ENCODE measurements at places on chromosomes 5 and 9.

- DNase-seq = no peak
Observed at GRCh38 chr5:81195335-81195929, 37.7 kb upstream of the CKMT2 start.

DNA sequence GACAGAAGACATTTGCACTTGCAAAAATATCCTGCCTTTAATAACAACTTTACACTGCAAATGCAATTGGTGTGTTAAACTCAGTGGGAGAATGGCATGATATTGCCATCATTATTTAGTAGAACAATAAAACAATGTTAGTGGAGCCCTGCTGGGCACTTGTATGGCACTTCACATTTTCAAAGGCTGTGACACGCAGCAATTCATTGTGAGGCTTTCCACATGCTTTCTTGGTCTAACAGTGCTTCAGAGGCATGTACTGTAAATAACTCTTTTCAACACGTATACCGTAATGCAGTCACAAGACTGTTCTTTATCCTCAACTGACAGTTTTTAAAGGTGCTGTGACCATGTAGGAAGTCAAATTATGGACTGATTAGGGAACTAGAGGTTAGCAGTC, 155.5 kb upstream of the EPB41L4A start:
- DNase-seq = no peak

GRCh38 chr9:94165592-94166235, 81.5 kb downstream of the PTPDC1 start:
- peak; percentile 98 for DNase-seq

DNA sequence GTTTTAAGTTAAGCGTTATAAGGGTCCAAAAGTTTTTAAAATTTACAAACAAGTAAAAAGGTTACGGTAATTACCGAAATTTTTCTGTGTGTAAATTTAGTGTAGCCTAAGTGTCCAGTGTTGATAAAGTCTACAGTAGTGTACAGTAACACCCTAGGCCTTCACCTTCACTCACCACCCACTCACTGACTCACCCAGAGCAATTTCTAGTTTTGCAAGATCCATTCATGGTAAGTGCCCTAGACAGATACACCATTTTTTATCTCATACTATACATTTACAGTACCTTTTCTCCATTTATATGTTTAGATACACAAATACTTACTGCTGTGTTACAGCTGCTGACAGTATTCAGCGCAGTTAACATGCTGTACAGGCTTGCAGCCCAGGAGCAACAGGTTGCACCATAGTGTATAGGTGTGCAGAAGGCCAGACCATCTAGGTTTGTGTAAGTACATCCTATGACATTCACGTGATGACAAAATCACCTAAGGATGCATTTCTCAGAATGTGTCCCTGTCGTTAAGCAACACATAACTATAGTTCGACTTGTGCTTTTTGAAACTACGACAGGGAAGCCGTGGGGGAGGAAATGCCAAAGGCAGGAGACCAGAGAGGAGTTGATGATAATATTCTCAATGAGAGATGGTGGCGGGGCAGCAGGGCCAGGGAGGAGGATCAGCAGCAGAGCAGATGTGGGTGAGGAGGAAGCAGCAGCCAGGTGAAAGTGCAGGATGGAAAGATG, 48.6 kb downstream of the PSMB7 start:
- no peak for DNase-seq

DNA sequence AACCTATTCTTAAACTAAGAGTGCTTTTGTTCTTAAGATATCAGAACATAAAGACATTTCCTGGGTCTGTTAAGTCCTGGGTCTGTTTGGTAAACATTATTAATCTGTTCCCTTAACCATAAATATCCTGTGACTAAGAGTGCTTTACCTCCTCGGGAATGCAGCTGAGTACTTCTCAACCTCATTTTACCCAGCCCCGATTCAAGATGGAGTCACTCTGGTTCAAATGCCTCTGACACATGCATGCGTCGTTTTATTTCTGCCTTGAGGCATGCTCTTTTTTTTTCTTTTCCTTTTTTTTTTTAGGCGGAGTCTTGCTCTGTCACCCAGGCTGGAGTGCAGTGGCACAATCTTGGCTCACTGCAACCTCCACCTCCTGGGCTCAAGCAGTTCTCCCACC, 39.8 kb upstream of the FBXL17 start:
- DNase-seq = no peak

DNA sequence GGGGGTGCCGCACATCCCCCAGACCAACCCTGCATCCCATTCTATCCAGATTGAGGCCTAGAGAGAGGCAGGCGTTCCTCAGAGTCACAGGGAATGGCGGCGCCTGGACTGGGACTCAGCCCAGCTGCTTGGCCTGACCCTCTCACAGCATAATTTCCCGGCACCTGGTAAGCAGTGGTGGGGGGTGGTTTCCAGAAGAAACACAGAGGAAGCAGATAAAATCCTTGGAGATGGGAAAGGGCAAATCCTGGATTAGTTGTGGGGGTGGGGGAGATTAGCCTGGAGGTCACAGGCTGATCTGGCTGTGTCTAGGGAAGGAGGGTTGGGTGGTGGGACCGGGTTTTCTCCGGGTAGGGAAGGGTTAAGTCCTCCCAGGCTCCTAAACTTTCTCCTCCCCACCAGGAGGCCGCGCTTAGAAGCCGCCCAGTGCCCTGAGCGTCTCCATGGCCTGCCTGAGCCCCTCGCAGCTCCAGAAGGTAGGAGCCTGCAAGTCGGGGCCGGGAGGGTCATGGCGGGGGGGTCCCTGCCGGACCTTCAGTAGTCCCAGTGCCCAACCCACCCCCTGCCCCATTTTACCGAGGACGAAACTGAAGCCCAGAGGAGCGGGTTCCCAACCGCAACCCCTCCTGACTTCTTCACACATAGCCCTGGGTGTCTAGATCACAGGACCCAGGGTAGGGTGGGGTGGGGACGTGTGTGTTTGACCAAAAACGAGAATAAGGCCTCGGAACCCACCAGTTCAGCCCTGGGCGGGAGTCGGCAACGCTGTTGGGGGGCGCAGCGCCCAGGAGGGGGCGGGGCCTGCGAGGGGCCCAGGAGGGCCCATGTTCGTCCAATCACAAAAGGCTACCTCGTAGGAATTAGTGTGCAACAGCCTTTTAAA, 1.3 kb downstream of the PHYHD1 start:
- DNase-seq = no peak

GRCh38 chr9:95005278-95006143, 279.0 kb downstream of the AOPEP start:
- DNase-seq = no peak

GRCh38 chr9:8838136-8838535, 1038.6 kb upstream of the DMAC1 start:
- DNase-seq = no peak

DNA sequence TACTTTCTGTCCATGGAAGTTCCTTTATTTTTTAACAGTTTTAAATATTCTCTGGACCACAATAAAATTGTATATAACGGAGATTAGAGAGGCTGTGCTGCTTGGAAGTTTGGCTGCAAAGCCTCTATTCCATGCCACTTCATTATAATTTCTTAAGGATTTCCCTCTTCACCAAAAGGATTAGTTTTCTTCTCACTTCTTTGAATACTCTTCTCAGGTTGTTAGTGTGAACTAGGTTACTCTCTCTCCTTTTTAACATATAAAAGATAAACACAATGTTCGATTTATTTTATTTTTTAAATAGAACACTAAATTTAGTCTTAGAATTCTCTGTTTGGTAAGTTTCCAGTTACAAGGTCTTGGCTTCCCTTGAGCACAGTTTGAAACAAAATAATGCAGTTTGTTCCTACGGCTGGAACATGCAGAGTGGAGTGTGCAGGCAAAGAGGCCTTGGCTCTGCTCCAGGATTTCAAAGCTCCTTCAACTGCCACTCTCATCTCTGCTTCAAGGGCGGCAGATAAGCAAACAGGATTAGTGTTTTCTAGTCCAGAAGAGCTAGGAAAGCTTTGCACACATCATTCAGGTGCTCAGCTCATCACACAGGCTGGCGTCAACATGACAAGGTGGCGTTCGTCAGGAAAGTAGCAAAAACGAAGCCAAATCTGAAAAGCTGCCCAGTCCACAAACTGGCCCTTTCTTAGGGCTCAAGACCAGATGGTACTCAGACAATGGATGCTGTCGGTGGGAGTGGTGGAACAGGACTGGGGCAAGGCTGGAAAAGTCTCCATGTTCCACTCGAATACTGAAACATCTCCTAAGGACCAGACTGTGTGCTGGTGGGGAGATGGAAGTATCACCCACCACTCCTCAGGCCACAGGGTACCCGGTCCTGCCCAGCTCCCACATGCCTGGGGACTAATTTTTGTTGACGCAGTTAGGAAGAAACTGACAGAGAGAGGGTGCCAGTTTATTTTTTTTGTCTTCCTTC, 286.6 kb downstream of the CRB2 start:
- no peak for DNase-seq

GRCh38 chr9:113488490-113488889, 25.0 kb downstream of the RGS3 start:
- no peak for DNase-seq

- DNase-seq = no peak
Observed at GRCh38 chr9:77744841-77745430, 96.8 kb upstream of the GNA14 start.

- no peak for DNase-seq
Observed at GRCh38 chr9:6126377-6126776, 89.2 kb upstream of the IL33 start.

DNA sequence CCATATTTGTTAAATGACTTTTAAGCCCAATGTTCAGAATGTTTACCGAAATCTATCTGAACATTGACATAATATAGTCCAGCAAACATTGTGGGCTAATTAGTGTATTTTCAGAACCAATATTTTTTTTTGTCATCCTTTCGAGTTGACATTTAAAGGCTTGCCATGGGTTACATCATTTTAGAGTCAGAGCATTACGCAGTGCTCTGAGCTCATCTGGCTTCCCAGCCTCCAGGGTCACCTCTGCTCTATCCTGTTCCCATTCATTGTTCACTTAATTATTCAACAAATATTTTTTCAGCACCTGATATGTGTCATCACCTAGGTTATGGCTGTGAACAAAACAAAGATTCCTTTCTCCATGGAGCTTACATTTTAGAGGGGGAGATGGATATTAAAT, 80.2 kb downstream of the SREK1 start:
- no peak for DNase-seq

DNA sequence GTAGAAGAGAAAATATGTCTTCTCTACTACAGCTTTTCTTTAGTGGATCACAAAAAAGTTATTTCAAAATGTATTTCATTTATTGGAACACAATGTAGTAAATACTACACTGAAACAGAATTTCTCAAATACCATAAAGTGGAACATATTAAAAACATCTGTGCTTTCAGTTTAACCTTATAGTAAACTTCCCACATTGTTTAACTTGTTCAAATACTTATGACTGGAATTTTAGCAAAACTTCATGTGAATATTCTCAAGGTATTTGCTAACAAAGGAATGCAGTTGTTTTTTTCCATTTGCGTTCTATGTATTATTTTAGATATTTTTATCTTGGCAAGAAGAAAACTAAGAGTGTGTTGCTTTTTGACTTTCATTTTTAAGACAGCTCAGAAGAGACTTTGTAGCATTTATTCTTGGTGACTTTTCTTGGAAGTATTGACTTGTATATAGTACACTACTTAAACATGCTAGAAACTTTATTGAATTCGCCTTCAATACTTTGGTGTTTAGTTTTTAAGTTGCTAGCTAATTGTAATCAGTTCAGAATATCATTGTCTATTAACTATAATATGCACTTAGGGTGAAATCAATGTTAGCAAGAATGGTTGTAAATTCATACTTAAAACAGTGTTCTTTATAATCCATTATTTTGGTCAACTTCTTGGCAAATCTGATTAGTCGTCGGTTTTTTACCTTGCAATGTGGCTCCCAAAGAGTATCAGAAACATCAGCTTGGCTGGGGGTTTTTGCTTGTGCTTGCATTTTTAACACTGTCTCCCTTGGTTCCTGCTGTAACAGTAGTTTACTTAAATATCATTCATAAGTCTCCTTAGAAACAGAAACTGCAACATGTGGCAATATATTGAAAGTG, 5.0 kb upstream of the RHOBTB3 start:
- peak; percentile 18 for DNase-seq

GRCh38 chr5:60410427-60410826, 289.5 kb downstream of the DEPDC1B start:
- DNase-seq = peak; percentile 91

- no peak for DNase-seq
Observed at GRCh38 chr5:89080467-89081116, 197.6 kb upstream of the MEF2C start.

- DNase-seq = no peak
Observed at GRCh38 chr5:158958021-158958994, 141.4 kb downstream of the EBF1 start.

GRCh38 chr9:32723789-32724325, 59.5 kb upstream of the TMEM215 start:
- no peak for DNase-seq

GRCh38 chr5:160360310-160360709, 10.1 kb downstream of the C1QTNF2 start:
- DNase-seq = no peak

GRCh38 chr5:7793895-7794294, 57.0 kb downstream of the CFAP90 start:
- DNase-seq = no peak

All from MV-4-11 (cell line).